Breast epithelium (tissue), 4 donors: ENCODE measurements at places on chromosomes 4 and X. TPM values are rescaled to one million over a fixed set of nuclear protein-coding genes. Genes with fewer than 3 reads are reported as not detected.

GRCh38 chrX:118493016-118493415, 2.6 kb upstream of the DOCK11 start:
- no peaks in the 10 kb centered on the region for H3K4me1 ChIP-seq
- no peak overlapping the region for H3K4me3 ChIP-seq
- no peak overlapping the region for H3K27ac ChIP-seq
- no peaks in the 10 kb centered on the region for H3K36me3 ChIP-seq
- H3K27me3 ChIP-seq: no peaks in the 10 kb centered on the region

- no peak overlapping the region for H3K27ac ChIP-seq
- no peaks in the 10 kb centered on the region for H3K27me3 ChIP-seq
- DNase-seq: no peak
Observed at GRCh38 chrX:26511589-26512363, 295.8 kb downstream of the MAGEB5 start.

DNA sequence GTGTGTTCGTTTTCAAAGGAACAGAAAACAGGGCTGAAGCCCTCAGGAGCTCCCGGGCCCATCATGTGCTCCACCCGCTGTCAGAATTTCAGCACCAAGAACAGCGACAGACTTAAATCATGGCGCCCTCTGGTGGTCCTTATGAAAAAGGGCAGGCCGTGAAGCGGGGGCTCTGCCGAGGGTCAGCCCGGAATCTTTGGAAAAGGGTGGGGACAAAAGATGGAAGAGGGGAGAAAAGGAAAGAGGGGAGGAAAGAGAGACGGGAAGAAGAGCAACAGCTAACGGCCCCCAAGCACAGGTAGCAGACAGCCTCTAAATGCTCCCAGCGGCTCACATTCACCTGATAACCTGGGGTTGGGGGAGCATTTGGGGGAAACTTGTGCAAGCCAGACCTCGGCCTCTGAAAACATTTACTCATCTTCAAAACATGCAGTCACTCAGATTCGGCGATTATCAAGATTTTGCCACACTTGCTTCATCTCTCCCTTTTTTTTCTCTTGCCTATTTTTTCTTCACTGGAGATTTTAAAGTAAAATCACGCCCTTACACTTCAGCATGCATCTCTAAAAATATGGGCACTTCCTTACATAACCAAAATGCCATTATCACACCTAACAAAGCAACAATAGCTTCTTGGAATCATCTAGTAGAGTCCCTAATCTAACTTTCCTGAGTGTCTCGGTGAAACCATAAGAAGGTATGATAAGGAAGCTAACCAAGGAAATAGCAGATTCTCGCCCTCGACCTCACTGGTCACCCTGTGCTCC, 28.1 kb upstream of the MAN2B2 start:
- H3K27ac ChIP-seq: no peak overlapping the region
- peaks cover 41% of the 10 kb centered on the region for H3K27me3 ChIP-seq

- no peak for DNase-seq
- no peaks in the 10 kb centered on the region for H3K36me3 ChIP-seq
- H3K4me3 ChIP-seq: no peak overlapping the region
- H3K4me1 ChIP-seq: no peaks in the 10 kb centered on the region
Observed at GRCh38 chr4:36337665-36338185, 56.3 kb downstream of the DTHD1 start.

DNA sequence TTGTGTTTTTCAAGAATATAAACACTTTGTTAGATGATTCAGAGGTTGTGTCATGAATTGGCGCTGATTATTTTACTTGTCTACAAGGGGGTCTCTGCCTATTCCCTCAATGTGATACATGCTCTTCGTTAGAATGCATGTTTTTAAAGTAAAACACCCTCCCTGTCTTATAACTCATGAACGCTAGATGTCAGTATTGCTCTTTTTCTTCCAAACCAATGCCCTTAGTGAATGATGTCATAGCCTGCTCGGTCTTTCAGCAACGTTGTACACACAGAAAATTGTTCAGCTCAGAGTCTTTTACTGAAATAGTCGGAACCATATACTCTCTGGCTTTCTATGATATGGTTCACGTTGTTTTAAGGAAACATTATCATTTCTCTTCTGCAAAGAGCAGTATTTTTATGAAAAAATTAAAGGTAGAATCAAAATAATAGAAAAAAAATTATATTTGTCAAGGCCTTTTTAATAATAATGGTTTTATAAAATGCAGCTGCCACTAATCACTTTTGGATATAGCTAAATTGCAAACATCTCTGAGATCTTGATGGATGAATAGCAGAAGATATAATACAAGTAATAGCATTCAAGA, 292.9 kb downstream of the TLL1 start:
- H3K4me1 ChIP-seq: no peaks in the 10 kb centered on the region
- no peaks in the 10 kb centered on the region for H3K27me3 ChIP-seq
- H3K36me3 ChIP-seq: no peaks in the 10 kb centered on the region
- DNase-seq: no peak
- no peak overlapping the region for H3K27ac ChIP-seq

- no peaks in the 10 kb centered on the region for H3K4me1 ChIP-seq
- H3K27ac ChIP-seq: no peak overlapping the region
- H3K36me3 ChIP-seq: no peaks in the 10 kb centered on the region
- no peaks in the 10 kb centered on the region for H3K27me3 ChIP-seq
- DNase-seq: no peak
- H3K4me3 ChIP-seq: no peak overlapping the region
Observed at GRCh38 chr4:4923201-4923600, 63.7 kb downstream of the MSX1 start.

DNA sequence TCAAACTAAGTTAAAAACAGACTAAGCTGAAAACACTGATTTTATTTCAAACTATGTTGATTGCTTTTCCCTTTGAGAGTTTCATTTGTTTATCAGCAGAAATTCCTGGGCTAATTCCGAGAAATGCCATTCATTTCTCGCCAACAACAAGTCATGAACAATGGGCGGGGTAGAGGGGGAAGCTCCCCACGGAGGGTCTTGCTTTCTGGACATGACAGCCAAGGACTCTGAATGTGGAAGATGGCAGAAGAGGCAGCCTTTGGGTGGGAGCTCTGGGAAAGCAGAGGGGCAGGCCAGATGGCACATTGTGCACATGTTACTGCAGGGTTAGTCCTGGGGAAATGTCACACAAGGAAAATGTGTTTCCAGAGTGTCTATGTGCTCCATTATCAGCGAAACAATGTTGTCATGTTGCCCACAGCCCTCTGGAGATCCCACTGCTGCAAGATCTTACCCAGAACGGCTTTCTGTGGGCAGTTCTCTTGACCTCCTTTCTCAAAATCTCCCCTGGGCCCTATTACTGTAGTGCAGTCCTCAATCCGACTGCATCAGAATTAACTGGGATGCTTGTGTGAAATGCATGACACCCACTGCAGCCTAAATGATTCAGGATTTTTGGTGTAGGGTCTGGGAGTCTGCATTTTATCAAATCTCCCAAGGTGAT, 45.0 kb downstream of the CHRDL1 start:
- no peak for DNase-seq
- no peak overlapping the region for H3K4me3 ChIP-seq
- no peak overlapping the region for H3K27ac ChIP-seq
- H3K4me1 ChIP-seq: no peaks in the 10 kb centered on the region
- peaks cover 46% of the 10 kb centered on the region for H3K27me3 ChIP-seq
- no peaks in the 10 kb centered on the region for H3K36me3 ChIP-seq

DNA sequence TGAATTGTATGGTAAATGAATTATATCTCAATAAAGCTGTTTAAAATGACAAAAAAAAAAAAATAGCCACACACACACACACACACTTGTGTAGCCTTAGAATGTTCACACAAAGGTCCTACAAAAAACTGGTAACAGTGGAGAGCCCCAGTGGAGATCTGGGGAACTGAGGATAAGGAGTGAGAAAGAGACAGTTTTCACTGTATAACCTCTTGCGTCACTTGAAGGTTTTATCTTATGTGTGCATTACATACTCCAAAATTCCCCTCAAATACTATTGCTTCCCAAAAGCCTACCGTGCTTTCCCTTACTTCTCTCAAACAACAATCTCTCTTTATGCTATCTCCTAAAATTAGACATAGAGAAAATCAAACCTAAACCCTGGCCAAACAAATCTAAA, 67.8 kb downstream of the SMC1A start:
- DNase-seq: no peak
- H3K27me3 ChIP-seq: peaks cover 22% of the 10 kb centered on the region
- H3K4me3 ChIP-seq: no peak overlapping the region
- H3K27ac ChIP-seq: no peak overlapping the region
- no peaks in the 10 kb centered on the region for H3K36me3 ChIP-seq

DNA sequence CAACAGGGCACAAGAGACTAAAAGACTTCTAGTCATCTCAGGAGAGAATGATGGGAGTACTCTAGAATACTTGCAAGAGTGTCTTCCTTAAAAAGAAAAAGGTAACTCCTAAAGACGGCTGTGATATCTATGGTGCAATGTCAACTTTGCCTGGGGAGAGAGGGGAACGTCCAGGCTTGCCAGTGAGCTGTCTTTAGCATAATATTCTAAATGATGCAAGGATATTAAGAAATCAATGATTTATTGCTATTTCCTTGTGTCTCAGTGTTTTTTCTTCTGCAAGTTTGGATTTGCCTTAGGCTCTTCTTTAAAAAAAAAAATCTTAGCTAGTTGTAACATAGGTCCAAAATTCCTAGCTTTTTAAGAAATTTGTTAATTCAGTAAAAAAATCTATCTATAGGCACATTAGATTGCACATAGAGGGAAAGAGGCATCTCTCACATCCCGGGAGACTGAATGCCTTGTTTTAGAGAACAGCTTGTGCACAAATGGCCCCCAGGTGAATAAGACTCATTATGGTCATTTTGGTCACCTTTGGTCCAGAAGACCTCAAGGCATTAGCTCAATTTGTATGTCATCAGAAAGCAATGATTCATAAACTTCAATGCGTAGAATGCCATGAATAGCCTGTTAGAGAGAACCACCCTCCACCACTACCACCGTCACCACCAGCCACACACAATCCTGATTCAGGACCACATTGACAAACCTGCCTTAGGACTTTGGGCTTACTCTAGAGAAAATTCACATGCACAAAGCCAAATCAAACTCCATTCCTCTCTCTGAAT, 104.1 kb downstream of the PALLD start:
- no peak overlapping the region for H3K27ac ChIP-seq
- no peak overlapping the region for H3K4me3 ChIP-seq
- no peak for DNase-seq
- no peaks in the 10 kb centered on the region for H3K27me3 ChIP-seq
- H3K36me3 ChIP-seq: no peaks in the 10 kb centered on the region
- H3K4me1 ChIP-seq: no peaks in the 10 kb centered on the region

DNA sequence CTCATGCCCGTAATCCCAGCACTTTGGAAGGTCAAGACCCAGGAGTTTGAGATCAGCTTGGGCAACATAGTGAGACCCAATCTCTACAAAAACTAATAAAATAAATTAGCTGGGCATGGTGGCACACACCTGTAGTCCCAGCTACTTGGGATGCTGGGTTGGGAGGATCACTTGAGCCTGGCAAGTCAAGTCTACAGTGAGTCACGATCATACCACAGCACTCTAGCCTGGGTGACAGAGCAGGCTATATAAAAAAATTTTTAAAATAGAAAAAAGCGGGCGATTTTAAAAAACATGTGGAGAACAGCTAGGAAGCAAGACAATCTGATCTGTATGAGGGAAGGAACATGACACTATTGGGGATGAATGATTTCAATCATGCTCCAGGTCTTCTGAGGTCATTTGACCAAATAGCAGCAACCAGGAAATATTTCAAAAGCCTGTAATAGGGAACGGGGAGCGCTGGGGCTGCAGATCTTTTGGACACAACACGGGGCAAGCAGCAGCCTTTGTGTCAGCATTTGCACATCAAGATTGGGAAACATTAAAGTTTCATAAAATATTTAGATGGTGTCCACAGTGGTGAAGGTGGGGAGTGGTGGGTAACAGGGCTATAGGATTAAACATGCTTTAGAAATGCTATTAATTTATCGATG, 48.3 kb upstream of the GUCY1A1 start:
- H3K4me3 ChIP-seq: no peak overlapping the region
- no peaks in the 10 kb centered on the region for H3K27me3 ChIP-seq
- H3K36me3 ChIP-seq: no peaks in the 10 kb centered on the region
- H3K27ac ChIP-seq: no peak overlapping the region

- no peak overlapping the region for H3K27ac ChIP-seq
- H3K36me3 ChIP-seq: no peaks in the 10 kb centered on the region
- H3K4me1 ChIP-seq: no peaks in the 10 kb centered on the region
- no peak overlapping the region for H3K4me3 ChIP-seq
Observed at GRCh38 chr4:113232194-113232593, 182.7 kb downstream of the ANK2 start.

DNA sequence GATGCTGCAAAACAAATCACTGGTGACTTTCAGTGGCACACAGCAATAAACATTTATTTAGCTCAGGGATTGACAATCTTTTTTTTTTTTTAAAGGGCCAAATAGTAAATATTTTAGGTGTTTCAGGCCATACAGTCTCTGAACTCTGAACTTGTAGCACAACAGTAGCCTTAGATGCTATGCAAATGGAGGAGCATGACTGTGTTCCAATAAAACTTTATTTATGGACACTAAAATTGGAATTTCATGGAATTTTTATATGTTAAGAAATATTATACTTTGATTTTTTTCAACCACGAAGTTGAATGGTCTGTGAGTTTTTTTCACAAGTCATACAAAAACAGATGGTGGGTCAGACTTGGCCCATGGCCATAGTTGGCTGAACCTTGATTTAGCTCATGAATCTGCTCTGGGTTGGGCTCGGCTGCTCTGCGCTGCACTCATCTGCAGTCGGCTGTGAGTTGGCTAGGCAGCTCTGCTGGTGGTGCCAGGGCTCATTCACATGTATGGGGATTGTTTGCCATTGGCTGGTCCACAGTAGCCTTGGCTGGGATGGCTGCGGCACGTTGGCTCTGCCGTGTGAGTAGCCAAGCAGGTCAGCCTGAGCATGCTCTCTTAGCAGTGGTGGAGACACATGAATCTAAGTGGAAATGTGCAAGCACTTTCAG, 231.7 kb upstream of the PGRMC2 start:
- no peak for DNase-seq
- H3K36me3 ChIP-seq: no peaks in the 10 kb centered on the region
- no peaks in the 10 kb centered on the region for H3K27me3 ChIP-seq

DNA sequence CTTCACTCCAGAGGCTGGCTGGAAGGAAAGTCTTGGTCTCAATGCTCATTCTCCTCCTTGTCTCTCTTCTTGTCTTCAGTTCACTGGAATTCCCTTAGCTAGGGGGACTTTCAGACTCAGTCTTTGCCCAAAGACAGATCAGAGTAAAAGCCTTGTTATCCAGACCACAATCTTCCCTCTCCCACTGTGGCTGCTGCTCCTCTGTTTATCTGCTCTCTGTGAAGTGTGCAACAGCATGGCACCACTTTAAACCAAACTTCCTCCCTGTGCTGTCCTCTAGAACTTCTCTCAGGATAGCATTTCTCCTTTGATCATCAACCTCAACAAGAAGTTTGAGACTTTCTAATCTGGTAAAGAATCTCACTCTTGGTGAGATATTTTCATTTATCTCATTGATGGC, 530.1 kb upstream of the SLIT2 start:
- no peak overlapping the region for H3K27ac ChIP-seq
- no peak overlapping the region for H3K4me3 ChIP-seq
- H3K4me1 ChIP-seq: no peaks in the 10 kb centered on the region
- H3K27me3 ChIP-seq: no peaks in the 10 kb centered on the region
- DNase-seq: no peak

Gene CCDC158
- 1.3 TPM for total RNA-seq

Gene RAB40A
- total RNA-seq: 0.48 TPM

Gene NUP54
- total RNA-seq: 46.6 TPM

Gene ARAP2
- 23.2 TPM for total RNA-seq

Gene SYN1
- total RNA-seq: not detected

Gene TRIM61
- total RNA-seq: 0.33 TPM

Gene HS6ST2
- 1.2 TPM for total RNA-seq

Gene HSFX3
- total RNA-seq: not detected

Gene ZNF711
- total RNA-seq: 14.5 TPM

Gene FGG
- total RNA-seq: not detected
